Spinal cord (tissue), 10 donors: ENCODE measurements at places on chromosomes 7 and 10.

GRCh38 chr10:32953277-32953927 is 4.6 kb downstream of the ITGB1 start:
- H3K4me1 ChIP-seq = no peaks in the 10 kb centered on the region
- no peaks in the 10 kb centered on the region for H3K27me3 ChIP-seq
- H3K36me3 ChIP-seq = no peaks in the 10 kb centered on the region

DNA sequence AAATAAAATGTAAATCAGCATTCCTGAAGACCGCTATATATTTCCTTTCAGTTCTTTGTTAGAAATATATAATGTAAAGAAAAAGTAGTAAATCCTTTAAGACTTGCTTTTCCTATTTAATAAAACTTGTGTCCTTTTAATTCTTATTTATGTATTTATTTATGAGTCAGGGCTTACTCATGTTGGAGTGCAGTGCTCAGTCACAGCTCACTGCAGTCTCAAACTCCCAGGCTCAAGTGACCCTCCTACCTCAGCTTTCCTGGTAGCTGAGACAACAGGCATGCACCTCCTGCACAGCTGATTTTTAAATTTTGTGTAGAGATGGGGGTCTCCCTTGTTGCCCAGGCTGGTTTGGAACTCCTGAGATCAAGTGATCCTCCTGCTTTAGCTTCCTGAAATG is 724.5 kb downstream of the ANKRD7 start:
- H3K4me3 ChIP-seq = no peak overlapping the region
- H3K4me1 ChIP-seq = no peaks in the 10 kb centered on the region
- no peak for DNase-seq
- H3K27me3 ChIP-seq = no peaks in the 10 kb centered on the region

- H3K36me3 ChIP-seq = no peaks in the 10 kb centered on the region
- no peak for DNase-seq
- H3K4me3 ChIP-seq = no peak overlapping the region
- no peaks in the 10 kb centered on the region for H3K27me3 ChIP-seq
- H3K4me1 ChIP-seq = peaks cover 14% of the 10 kb centered on the region
Observed at GRCh38 chr10:46291817-46292572, 5.2 kb downstream of the ANTXRL start.

- peak overlapping the region; percentile 100 for H3K27ac ChIP-seq
- DNase-seq = no peak
- no peaks in the 10 kb centered on the region for H3K27me3 ChIP-seq
Observed at GRCh38 chr7:100430493-100431285, 1.1 kb downstream of the MEPCE start.

DNA sequence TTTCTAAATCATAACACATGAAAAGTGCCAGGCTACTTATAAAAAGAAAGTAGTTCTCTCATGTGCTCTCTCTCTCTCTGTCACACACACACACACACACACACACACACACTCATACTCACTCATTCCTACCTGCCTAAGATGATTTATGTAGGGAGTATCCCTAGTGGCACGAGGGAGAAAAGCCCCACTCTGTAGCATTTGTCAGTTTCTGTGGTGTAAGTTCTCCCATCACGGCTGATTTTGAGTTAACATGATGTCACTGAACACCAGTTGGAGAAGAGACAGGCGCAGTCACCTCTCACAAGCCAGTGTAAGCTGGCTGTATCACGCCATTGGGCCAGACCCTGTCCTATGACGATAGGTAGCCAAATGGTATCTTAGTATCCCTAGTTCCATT is 395.4 kb downstream of the SFMBT2 start:
- no peak for DNase-seq
- H3K4me1 ChIP-seq = no peaks in the 10 kb centered on the region
- H3K27me3 ChIP-seq = no peaks in the 10 kb centered on the region
- H3K36me3 ChIP-seq = no peaks in the 10 kb centered on the region
- no peak overlapping the region for H3K4me3 ChIP-seq

DNA sequence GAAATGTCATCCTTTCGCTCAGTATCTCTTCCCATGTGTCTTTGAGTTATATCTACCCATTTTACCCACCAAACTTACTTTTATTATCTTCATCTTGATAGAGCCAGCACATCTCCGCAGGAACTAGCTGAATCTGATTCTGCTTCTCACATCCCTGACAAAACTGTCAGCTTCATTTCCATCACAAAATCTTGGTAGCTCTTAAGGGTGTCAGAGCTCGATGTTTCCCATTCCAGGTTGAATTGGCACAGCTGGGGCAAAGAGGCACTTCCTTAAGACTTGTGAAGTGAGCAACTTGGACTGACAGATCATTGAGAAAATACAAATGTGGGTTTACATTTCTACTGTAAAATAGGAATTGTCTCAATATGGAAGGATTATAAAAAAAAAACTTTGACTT is 434.5 kb downstream of the SUGCT start:
- no peak overlapping the region for H3K27ac ChIP-seq
- no peaks in the 10 kb centered on the region for H3K4me1 ChIP-seq
- H3K4me3 ChIP-seq = no peak overlapping the region
- no peaks in the 10 kb centered on the region for H3K36me3 ChIP-seq

DNA sequence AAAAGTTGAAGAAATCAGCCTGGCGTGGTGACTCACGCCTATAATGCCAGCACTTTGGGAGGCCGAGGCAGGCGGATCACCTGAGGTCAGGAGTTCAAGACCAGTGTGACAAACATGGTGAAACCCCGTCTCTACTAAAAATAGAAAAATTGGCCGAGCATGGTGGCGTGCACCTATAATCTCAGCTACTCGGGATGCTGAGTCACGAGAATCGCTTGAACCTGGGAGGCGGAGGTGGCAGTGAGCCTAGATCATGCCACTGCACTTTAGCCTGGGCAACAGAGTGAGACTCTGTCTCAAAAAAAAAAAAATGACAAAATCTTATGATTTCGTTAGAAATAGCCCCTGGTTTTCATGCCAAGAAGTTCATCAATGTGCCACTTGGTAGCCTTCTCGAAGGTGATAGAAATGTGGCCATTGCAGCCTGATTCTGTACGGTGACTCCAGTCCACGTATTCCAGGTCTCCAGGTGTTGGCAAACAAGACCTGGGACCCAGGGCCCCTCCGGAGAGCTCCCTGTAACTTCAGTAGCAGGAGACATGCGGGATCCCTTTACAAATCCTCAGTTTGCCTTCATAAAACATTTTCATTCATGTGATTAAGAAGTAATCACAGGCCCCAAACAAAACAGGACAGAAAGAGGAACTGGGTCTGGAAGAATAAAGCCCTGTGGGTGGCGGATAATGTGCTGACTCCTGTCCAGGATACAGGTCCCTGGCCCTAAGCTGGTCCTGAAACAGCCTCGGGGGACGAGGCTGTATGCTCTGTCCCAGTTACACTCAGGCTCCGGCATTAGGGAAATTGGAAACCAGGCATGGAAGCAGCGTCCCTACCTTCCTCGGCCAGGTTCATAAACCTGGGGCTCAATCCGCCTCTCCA is 207.3 kb upstream of the SH2B2 start:
- no peaks in the 10 kb centered on the region for H3K36me3 ChIP-seq
- DNase-seq = peak; percentile 22
- H3K27ac ChIP-seq = no peak overlapping the region
- peaks cover 29% of the 10 kb centered on the region for H3K4me1 ChIP-seq
- H3K4me3 ChIP-seq = no peak overlapping the region

GRCh38 chr10:97454330-97455036 is 8.5 kb downstream of the ZDHHC16 start:
- DNase-seq = no peak
- H3K4me1 ChIP-seq = peaks cover 7% of the 10 kb centered on the region
- no peak overlapping the region for H3K27ac ChIP-seq
- no peak overlapping the region for H3K4me3 ChIP-seq
- H3K36me3 ChIP-seq = peaks cover 75% of the 10 kb centered on the region
- H3K27me3 ChIP-seq = no peaks in the 10 kb centered on the region

DNA sequence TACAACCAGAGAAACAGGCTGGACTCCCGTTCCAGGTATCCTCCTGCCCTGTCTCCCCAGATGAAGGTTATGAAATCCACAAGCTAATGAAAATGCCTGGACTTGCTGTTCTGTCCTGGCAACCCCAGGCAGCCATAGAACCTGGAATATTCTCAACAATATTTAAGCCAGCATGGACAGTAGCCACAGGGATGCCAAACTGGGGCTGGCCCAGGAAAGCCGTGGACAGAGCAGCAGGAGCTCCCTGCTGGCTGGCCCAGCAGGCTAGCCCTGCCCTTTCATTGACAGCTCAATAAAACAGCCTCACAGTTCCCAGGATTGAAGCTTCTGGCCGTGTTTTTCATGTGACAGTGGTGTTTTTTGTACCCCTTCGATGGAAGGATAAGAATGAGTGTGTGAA is 230.6 kb downstream of the BMPER start:
- H3K36me3 ChIP-seq = no peaks in the 10 kb centered on the region
- peaks cover 26% of the 10 kb centered on the region for H3K4me1 ChIP-seq

DNA sequence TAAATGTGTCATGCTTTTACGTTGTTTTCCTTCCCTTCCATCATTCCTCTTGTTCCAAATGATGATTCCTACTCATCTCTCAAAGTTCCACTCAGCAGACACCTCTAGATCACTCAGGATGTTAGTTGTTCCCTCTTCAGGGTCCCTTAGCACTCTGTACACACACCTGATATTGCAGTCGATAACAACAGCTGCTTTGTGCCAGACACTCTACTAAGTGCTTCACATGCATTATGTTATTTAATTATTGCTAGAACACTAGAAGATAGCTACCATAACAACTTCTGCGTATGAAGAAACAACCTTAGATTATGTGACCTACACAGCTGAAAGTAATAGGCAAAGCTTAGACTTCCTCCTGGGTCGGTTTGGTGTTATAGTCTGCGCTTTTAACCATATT is 29.6 kb downstream of the PCBD1 start:
- H3K27ac ChIP-seq = no peak overlapping the region
- H3K4me1 ChIP-seq = no peaks in the 10 kb centered on the region
- H3K4me3 ChIP-seq = no peak overlapping the region
- H3K27me3 ChIP-seq = no peaks in the 10 kb centered on the region
- peaks cover 20% of the 10 kb centered on the region for H3K36me3 ChIP-seq

DNA sequence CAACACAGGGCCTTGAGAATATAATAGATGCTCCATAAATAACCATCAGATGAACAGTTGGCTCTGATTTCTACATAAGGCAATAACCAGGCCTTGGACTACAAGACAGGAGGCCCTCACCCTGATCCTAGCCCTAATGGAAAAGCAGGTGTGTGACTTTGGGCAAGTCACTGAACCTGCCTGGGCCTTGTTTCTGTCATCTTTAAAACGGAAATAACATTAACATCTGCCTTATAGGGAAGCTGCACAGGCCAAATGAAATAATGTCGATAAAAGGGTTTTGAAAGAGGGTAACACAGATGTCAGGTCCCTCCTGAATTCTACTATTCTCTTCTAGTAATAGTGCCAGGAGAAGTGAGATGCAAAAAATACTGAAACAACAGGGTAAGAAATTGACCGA is 20.7 kb downstream of the PIK3AP1 start:
- H3K4me3 ChIP-seq = no peak overlapping the region
- no peaks in the 10 kb centered on the region for H3K36me3 ChIP-seq
- no peak overlapping the region for H3K27ac ChIP-seq

- H3K27me3 ChIP-seq = no peaks in the 10 kb centered on the region
- peaks cover 9% of the 10 kb centered on the region for H3K4me1 ChIP-seq
Observed at GRCh38 chr10:73836427-73836980, 25.1 kb upstream of the NDST2 start.

GRCh38 chr7:6168477-6168868 is 104.0 kb downstream of the CYTH3 start:
- H3K27me3 ChIP-seq = no peaks in the 10 kb centered on the region
- H3K4me3 ChIP-seq = no peak overlapping the region
- DNase-seq = no peak

- peaks cover 3% of the 10 kb centered on the region for H3K36me3 ChIP-seq
- no peaks in the 10 kb centered on the region for H3K4me1 ChIP-seq
- H3K4me3 ChIP-seq = no peak overlapping the region
- no peak overlapping the region for H3K27ac ChIP-seq
- H3K27me3 ChIP-seq = no peaks in the 10 kb centered on the region
- no peak for DNase-seq
Observed at GRCh38 chr10:86034710-86035109, 331.9 kb downstream of the GRID1 start.

DNA sequence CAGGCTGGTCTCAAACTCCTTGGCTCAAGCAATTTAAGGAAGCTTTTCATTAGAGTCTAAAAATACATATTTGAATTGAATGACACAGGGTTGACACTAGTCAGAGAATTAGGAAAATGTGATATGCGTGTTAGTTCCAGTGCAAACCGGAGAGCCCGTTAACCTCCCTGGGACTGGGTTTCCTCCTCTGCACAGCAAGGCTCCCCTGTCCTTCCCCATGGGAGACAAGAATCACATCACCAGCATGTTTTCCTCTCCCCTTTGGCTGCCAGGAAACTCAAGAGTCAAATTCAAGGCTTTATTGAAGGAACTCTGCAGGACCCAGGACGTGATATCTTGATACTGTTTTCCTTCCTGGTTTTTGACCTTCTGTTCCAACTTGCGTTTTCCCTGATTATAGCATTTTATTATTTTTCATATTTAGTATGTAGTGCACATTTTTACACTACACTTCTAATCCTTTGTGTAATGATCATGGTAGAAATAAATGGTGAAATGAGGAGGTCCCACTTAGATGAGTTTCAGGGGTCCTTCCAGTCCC is 24.9 kb downstream of the GSTO2 start:
- no peak overlapping the region for H3K27ac ChIP-seq
- peaks cover 8% of the 10 kb centered on the region for H3K4me1 ChIP-seq
- no peak overlapping the region for H3K4me3 ChIP-seq
- H3K27me3 ChIP-seq = no peaks in the 10 kb centered on the region

DNA sequence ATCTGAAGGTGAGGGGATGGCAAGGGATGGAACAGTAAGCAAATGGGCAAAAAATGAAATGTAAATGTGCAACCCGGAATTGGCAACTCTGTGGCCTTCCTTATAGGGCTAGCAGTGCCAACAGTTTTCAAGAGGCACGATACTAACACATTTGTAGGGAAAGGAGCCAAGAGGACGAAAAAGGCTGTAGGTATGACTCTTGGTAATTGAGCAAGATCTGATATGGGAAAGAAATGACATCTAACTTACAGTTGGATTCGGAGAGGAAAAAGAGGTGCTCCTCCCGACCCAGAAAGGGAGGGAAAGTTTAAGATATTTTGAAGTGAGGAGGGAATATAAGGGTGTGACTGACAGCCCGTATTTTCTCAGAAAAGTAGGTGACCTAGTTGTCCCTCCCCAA is 2.1 kb upstream of the CREM start:
- H3K27me3 ChIP-seq = no peaks in the 10 kb centered on the region

- no peaks in the 10 kb centered on the region for H3K36me3 ChIP-seq
- H3K4me1 ChIP-seq = no peaks in the 10 kb centered on the region
- no peak overlapping the region for H3K4me3 ChIP-seq
- H3K27me3 ChIP-seq = no peaks in the 10 kb centered on the region
- no peak overlapping the region for H3K27ac ChIP-seq
- DNase-seq = no peak
Observed at GRCh38 chr7:71727347-71727746, 595.4 kb downstream of the GALNT17 start.

- H3K27ac ChIP-seq = peak overlapping the region; percentile 93
- H3K4me3 ChIP-seq = peak overlapping the region; percentile 70
- peaks cover 22% of the 10 kb centered on the region for H3K4me1 ChIP-seq
- H3K36me3 ChIP-seq = peaks cover 6% of the 10 kb centered on the region
Observed at GRCh38 chr7:141071260-141071854, 2.5 kb upstream of the TMEM178B start.

- no peak overlapping the region for H3K27ac ChIP-seq
- no peak for DNase-seq
- H3K36me3 ChIP-seq = no peaks in the 10 kb centered on the region
- no peaks in the 10 kb centered on the region for H3K4me1 ChIP-seq
- no peaks in the 10 kb centered on the region for H3K27me3 ChIP-seq
Observed at GRCh38 chr10:43782814-43783213, 134.1 kb upstream of the ZNF32 start.

GRCh38 chr10:62819141-62819920 is 3.2 kb upstream of the EGR2 start:
- H3K27me3 ChIP-seq = peaks cover 55% of the 10 kb centered on the region
- no peak overlapping the region for H3K27ac ChIP-seq
- H3K4me3 ChIP-seq = no peak overlapping the region

- no peak for DNase-seq
- H3K4me3 ChIP-seq = no peak overlapping the region
- no peaks in the 10 kb centered on the region for H3K27me3 ChIP-seq
- H3K4me1 ChIP-seq = peaks cover 35% of the 10 kb centered on the region
- H3K27ac ChIP-seq = no peak overlapping the region
Observed at GRCh38 chr10:79351332-79351731, 4.1 kb downstream of the PPIF start.
